ENCODE measurements at places on chromosomes 4 and X. TPM values are rescaled to one million over a fixed set of nuclear protein-coding genes. Genes with fewer than 3 reads are reported as not detected.

GRCh38 chr4:49032440-49033161 lies 46.5 kb downstream of the CWH43 start:
- peak; percentile 35 for DNase-seq

- no peak for DNase-seq
Observed at GRCh38 chrX:104482757-104483156, 83.2 kb upstream of the IL1RAPL2 start.

DNA sequence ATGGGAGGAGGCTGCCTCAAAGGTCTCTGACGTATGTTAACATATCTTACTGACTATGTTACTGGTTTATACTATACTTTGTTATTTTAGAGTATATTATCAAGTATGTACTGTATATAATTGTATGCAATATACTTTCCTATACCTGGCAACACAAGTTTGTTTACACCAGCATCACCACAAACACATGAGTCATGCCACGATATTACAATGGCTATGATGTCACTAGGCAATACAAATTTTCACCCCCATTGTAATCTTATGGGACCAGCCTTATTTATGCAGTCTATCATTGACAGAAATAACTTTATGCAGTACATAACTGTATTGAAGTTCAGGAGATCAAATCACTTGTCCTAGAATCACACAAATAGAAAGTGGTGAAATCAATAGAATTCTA lies 329.9 kb upstream of the SLC7A11 start:
- no peak for DNase-seq

DNA sequence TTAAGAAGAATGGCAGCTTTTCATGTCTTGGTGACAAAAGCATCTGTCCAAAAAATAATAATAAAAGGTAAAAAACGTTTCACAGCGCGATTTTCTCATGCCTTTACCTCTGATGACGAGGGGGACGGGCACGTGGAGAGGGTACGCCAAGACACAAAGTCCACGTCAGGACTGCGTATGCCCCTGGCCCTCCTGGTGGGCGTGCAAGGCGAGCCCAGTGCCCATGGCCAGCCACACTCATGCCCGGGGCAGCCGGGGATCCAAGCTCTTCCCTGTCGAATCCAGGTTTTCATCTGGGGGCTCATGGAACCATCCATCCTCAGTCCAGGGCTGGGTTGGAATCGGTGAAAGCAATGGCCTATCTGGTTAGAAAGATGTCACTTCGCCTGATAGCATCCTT lies 176.6 kb downstream of the AFAP1 start:
- DNase-seq = no peak

XG gene
- total RNA-seq = 2.6 TPM

GRCh38 chrX:122582280-122582974 lies 601.7 kb upstream of the GRIA3 start:
- peak; percentile 88 for DNase-seq

GRCh38 chr4:187726485-187726884 lies 269.1 kb upstream of the ZFP42 start:
- DNase-seq = no peak

GRCh38 chr4:106809076-106809475 lies 227.0 kb downstream of the DKK2 start:
- DNase-seq = peak; percentile 63

- DNase-seq = no peak
Observed at GRCh38 chr4:79526641-79527565, 118.9 kb upstream of the GK2 start.

DNA sequence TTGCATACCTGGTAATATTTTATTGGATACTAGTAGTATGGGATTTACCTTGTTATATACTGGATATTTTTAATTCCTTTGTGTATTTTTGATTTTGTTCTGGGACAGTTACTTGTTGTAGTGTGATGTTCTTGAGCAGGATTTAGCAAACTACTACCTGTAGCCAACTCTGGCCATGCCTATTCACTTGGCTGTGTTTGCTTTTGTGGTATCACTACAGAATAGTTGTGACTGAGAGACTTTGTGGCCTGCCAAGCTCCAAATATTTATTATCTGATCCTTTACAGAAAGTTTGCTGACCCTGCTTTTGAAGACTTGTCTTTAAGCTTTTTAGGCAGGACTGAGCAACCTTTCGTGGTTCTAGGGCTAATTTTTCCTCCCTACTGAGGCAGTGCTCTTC lies 17.8 kb downstream of the ZCCHC4 start:
- no peak for DNase-seq

DNA sequence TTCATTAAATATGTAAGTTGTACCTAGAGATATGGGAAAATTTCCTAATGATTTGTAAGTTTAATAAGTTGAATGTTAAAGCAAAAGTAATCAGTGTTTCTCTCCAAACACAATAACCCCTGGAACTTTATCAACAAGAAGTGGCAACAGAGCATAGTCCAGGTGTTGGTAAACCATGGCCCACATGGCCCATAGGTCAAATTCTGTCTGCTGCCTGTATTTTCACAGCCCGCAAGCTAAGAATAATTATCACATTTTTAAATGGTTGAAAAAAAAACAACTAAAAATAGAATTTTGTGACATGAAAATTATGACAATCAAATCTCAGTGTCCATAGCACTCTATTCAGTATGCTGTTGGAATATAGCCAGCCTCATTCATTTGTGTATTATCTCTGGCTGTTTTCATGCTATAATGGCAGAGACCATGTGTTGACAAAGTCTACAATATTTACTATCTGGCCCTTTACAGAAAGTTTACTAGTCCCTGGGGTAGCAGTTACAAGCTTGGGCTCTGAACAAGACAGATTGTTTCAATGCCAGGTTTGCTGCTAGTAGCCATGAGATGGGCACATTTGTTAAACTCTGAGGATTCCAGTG lies 395.8 kb downstream of the GASK1B start:
- no peak for DNase-seq

DNA sequence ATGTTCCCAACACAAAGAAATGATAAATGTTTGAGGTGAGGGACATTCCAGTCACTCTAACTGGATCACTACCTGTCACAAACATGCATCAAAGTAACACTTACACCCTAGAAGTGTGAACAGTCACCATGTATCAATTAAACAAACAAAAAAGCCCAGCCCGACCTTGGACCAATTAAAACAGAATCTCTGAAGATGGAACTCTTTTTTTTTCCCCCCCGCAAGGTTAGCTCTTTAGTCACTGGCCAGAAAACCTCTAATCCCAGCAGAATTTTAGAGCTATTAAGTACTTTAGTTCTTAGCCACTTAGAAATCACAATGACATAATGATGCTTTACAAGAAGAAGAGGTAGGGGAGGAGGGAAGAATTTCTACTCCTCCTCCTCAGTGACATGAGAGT lies 154.5 kb downstream of the PALLD start:
- DNase-seq = peak; percentile 70

GRCh38 chrX:133849676-133850075 lies 135.7 kb downstream of the GPC3 start:
- peak; percentile 26 for DNase-seq

GRCh38 chr4:102620697-102621497 lies 119.7 kb downstream of the NFKB1 start:
- DNase-seq = peak; percentile 79

- no peak for DNase-seq
Observed at GRCh38 chr4:100042711-100043110, 92.6 kb upstream of the H2AZ1 start.

GRCh38 chrX:53287493-53288138 lies 6.2 kb upstream of the IQSEC2 start:
- DNase-seq = peak; percentile 93

SLC10A3 gene
- total RNA-seq = 80.7 TPM

FDCSP gene
- not detected for total RNA-seq

DNA sequence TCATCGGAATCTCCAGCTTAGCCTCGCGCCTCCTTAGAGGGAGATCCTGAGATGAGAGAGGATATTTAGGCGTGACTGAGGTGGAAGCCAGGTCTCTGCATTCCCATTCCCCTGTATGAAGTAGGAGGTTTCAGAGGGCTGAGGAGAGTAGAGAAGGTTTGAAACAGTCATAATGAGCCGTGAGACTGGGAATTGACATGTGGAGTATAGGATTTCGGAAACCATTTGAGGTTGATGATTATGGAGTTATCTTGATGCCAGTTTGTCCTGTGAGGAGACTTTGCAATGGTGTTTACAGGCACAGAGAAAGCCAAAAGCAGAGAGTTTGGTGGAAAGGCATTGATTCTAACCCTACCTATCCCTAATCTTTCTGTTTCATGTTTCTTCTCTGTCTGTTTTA lies 2.0 kb downstream of the CHST7 start:
- no peak for DNase-seq

TMEM271 gene
- not detected for total RNA-seq

GAGE1 gene
- not detected for total RNA-seq

GRCh38 chr4:17033768-17034181 lies 135.3 kb upstream of the LDB2 start:
- peak; percentile 55 for DNase-seq

DNA sequence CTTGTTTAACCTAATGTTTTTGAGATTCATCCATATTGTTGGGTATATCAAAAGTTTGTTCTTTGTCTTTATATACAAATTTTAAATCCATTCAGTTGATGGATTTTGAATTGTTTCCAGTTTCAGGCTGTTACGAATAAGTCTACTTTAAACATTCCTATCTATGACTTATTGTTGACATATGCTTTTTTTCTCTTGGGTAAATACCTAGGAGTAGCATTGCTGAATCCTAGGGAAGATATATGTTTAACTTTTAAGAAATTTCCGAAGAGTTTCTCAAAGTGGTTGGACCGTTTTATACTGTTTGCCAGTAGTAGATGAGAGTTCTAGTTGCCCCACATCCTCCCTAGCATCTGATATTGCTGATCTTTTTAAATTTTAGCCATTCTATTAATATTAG lies 60.9 kb upstream of the IL13RA1 start:
- DNase-seq = no peak

- DNase-seq = no peak
Observed at GRCh38 chr4:66777097-66777496, 768.2 kb downstream of the CENPC start.
